Common myeloid progenitor, CD34-positive (primary cell): ENCODE measurements at places on chromosomes 5 and 9.

GRCh38 chr5:93359960-93360305, 221.1 kb downstream of the NR2F1-AS1 start:
- DNase-seq, result no peak

GRCh38 chr9:112326194-112326593, 7.2 kb downstream of the PTBP3 start:
- no peak for DNase-seq

- no peak for DNase-seq
Measured at GRCh38 chr5:176875014-176875550, 24.1 kb downstream of the HK3 start.

- DNase-seq, result peak; percentile 83
Measured at GRCh38 chr9:35726931-35727330, 5.1 kb downstream of the TLN1 start.
